ENCODE measurements at places on chromosomes 16 and 17. TPM values are rescaled to one million over a fixed set of nuclear protein-coding genes. Genes with fewer than 3 reads are reported as not detected.
A peak's percentile ranks its signal among the peaks of the same experiment; 100 is the strongest.

- DNase-seq, result no peak
Measured at GRCh38 chr16:3485097-3485745, 10.1 kb downstream of the C16orf90 start.

DNA sequence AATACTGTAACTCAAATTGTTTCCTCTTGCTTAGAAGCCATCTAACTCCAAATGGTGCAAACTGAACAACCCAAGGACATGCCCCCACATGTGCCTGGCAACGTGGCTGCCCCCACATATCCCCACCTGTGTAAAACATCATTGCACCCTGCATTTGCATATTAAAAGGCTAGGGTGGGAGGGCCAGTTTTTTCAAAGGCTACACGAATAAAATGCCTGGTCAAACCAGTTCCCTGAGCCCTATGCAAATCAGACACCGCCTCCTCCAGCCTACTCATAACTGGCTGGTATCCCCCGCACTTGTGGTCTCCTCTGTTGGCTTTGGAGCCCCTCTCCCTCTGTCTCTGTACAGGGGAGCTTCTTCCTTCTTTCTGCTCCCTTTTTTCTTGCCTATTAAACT is 26.7 kb downstream of the C16orf54 start:
- DNase-seq, result no peak

The WSCD1 gene
- 4.0 TPM for total RNA-seq

The SECTM1 gene
- total RNA-seq, result 50.4 TPM

GRCh38 chr16:66266436-66267291 is 99.8 kb upstream of the CDH5 start:
- no peak for DNase-seq

DNA sequence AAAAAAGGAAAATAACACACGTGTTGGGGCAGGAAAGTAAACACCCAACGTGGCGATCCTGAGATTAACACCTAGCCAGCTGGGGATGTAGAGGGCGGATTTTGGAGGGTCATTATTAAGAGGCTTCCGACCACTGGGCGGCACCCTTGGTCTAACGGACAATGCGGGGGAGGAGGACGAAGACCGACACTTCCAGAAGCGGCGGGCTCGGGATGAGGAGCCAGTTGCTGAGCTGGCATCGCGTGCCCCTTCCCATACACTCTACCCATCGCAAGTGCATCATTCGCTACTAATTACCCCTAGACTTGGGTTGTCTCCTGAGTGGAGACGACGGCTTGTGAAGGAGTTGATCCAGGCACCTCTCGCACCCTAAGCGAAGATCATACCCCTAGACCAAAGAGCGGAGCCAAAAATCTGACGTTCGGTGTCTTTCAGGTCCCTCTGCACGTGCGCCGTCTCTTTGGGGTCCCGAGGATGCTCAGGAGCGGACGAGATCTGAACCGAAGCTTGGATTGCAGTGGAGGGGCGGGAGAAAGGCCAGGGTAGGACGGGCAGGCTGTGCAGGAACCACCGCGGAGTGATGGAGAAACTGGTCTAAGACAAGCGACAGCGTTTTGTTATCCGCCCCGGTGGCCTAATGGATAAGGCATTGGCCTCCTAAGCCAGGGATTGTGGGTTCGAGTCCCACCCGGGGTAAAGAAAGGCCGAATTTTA is 17.6 kb downstream of the ZNF213 start:
- peak; percentile 90 for DNase-seq

GRCh38 chr16:21162661-21163151 is 4.2 kb downstream of the LDAF1 start:
- no peak for DNase-seq

DNA sequence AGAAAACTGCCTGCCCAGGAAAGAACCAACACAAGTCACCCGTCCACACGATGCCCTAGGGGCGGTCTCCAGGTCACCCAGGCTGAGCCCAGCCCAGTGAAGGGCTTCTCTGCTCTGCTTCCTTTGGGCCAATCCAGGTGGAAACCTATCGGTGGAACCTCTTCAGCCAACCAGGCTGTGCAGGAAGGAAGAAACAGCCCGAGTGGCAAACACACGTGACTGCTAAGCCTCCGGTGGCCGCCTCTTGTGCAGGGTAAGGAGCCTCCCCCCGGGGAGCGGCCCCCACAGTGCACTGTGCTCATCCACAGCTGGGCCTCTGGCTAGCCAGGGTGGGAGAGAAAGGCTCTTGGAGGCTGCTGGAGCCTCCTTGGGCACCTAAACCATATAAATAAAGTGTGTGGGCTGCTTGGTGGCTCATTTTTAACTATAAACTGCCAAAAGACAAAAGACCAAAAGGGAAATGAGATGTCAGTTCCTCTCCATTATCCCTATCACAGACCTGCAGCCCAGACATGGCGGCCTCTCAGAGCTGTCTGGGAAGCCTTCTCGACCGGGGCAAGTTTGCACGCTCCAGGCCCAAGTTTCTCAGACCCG is 2.4 kb downstream of the RTN4RL1 start:
- DNase-seq, result no peak

GRCh38 chr16:25912321-25912720 is 220.6 kb downstream of the HS3ST4 start:
- DNase-seq, result no peak

The KRTAP2-2 gene
- total RNA-seq, result not detected

The SEPHS2 gene
- total RNA-seq, result 37.7 TPM

- peak; percentile 90 for DNase-seq
Measured at GRCh38 chr17:78974635-78975591, 4.8 kb downstream of the LGALS3BP start.

DNA sequence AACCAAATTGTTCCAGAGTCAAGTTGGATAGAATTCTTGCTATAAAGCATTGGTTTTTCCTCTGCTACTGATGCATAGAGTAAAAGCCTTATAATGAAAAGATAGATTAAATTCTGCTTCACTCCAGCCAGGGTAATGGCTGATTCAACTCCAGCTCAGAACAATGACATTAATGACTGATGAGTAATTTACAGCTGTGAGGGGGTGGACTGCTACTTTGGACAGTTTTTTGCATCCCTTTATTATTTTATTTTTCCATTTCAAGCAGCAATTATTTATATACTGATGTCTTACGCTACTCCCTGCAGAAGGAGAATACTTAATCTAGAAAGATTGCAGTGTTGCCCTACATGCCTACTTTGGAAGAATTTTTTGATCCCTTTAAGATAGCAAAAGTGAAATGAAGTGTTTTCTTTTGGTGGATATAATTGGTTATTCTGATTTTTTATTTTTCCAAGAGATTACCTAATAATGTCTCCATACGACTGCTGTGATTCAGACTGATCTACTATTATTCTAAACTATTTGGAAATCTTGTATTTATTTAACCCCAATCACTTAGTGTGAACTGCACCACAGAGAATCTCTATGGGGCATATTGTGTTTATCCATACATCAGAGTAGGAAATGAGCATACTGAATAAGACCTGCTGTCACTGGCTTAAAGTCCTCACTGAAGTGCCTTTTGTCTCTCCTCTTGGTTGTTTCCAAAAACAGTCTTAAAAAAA is 149.5 kb downstream of the TRIM37 start:
- no peak for DNase-seq

DNA sequence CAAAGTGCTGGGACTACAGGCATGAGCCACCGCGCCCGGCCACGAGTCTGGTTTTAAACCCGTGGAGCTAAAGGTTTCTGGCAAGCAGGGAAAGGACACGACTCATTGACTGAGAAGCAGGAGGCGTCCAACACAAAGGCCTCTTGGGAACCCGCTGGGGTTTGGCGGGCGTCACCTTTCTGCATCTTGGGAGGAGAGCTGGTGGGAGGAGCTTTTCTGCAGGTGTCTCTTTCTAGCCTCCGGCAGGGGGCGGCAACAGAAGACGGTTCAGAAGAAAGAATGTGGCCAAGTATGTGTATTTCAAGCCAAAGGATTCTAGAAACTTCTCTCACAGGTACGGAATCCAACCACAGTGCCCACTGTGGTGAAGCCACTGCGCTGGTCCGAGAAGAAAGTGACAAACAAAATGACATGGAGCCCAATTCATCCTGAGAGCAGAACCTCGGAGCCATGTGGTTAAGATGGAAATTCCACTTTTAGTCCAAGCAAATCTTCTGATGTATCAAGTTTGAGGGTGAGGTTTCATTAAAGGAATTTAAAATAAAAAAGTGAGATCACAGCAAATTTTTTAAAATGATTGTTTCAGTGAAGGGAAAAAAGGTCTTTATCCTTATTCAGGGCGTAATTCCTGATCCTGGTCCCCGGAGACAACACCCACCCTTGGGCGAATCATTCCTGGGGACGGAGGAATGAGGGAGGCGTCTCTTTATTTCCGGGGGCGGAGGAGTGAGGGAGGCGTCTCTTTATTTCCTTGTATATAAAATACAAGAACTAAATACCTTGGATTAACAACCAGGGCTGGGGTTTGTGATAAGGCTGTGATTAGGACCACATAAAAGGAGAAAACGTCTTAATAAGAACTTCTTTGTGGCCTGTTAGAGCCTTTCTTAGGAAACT is 97.6 kb downstream of the MRM3 start:
- DNase-seq, result no peak

GRCh38 chr16:13909872-13910303 is 10.1 kb upstream of the ERCC4 start:
- peak; percentile 25 for DNase-seq

GRCh38 chr17:50507871-50508572 is at the start of gene MYCBPAP:
MYCBPAP (plus strand) TSS chr17:50508439; CDS start chr17:50508675, 236 bp downstream.
- peak; percentile 97 for DNase-seq

DNA sequence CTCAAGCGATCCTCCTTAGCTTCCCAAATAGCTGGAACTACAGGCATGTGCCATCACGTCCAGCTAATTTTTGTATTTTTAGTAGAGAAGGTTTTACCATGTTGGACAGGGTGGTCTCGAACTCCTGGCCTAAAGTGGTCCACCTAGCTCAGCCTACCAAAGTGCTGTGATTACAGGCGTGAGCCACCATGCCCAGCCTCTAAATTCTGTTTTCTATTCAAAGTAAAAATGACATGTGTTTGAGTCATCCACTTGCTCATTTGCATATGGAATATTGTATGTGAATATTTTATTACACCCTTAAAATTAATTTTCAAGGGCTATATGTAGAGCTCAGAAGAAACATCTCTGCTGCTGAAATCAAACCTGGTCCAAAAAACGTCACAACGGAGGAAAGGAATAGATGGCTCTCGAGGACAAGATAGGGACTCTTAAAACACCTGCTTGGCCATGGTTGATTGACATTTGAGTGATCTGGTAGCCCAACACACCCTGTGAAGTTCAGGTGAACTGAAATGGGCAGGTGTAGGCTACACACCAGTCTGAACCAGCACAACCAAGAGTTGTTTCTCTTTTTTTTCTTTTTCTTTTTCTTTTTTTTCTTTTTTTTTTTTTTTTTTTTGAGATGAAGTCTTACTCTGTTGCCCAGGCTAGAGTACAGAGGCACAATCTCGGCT is 51.1 kb downstream of the SF3B3 start:
- no peak for DNase-seq

GRCh38 chr17:50323060-50323459 is 22.9 kb upstream of the XYLT2 start:
- DNase-seq, result no peak

- DNase-seq, result no peak
Measured at GRCh38 chr17:6110592-6110991, 40.4 kb downstream of the WSCD1 start.

- no peak for DNase-seq
Measured at GRCh38 chr17:32266389-32267301, 1.0 kb downstream of the RHBDL3 start.

GRCh38 chr17:48486557-48486956 is 44.3 kb downstream of the HOXB1 start:
- DNase-seq, result no peak

DNA sequence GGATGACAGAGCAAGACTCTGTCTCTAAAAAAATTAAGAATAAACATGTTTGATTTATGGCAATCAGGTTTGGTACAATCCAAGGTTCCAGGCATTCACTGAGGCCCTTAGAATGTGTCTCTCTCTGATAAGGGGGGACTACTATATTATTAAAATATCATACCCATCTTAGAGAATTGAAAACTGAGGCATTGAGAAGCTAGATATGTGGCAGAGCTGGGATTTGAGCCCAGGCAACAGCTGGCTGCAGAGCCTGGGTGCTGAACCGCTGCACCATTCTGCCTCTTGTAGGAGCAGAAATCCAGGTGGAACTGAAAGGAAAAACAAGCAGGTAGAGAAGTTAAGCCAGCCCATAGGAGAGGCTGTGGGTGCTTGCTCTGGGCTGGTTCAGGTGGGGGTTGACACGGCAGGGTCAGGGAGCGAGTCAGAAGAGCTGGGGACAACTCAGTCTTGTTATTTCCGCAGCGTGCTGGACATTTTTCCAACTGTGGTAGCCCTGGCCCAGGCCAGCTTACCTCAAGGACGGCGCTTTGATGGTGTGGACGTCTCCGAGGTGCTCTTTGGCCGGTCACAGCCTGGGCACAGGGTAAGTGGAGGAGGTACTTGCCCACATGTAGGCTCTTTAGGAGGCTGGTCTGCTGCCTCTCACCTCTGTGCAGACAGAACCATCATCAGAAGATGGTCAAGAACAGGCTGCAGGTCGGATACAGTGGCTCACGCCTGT is 62.5 kb downstream of the WIPI1 start:
- no peak for DNase-seq

- no peak for DNase-seq
Measured at GRCh38 chr17:29107933-29108822, 65.2 kb downstream of the PIPOX start.

GRCh38 chr17:78361225-78361701 is 1.4 kb upstream of the SOCS3 start:
- DNase-seq, result no peak

- DNase-seq, result no peak
Measured at GRCh38 chr17:70775679-70776078, 606.3 kb downstream of the KCNJ2 start.

DNA sequence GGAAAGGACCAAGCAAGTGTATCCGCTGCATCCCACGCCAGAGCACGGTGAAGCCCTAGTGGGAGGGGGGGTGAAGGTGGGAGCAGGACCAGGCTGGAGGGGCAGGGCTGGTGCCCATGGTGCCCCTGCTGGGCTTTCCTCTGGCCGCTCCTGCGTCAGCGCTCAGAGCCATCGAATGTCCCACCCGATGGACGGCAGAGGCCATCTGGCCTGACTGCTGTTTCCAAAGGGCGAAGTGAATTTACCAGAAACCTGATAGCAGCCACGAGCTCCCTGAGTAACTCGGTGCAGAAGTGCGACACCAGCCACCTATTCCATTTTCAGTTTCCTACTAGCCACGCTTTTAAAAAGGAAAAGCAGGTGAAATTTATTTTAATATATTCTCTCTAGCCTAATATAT is 203.6 kb upstream of the CIBAR2 start:
- DNase-seq, result no peak

DNA sequence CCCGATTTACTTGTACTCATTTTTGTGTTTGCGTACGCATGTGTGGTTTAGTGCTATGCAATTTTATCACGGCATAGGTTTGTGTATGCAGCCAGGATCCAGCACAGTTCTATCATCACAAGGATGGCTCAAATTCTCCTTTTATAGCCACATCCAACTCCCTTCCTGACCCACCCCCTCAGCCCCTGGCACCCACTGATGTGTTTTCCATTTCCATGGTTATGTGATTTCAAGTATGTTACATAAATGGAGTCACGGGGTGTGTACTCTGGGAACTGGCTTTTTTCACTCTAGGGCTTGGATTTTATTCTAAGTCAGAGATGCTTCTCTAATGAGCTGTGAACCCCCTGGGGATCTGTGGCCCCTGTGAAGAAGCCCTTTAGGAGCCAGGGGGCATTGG is 16.8 kb downstream of the IL4R start:
- DNase-seq, result peak; percentile 57
